ENCODE measurements at places on chromosomes 11 and 22.
A peak's percentile ranks its signal among the peaks of the same experiment; 100 is the strongest.

- no peak for DNase-seq
Observed at GRCh38 chr11:111605681-111606080, 3.4 kb downstream of the SIK2 start.

GRCh38 chr11:46657186-46657585 is 39.8 kb downstream of the ATG13 start:
- DNase-seq = no peak

- DNase-seq = no peak
Observed at GRCh38 chr11:36149538-36150242, 139.5 kb downstream of the COMMD9 start.

DNA sequence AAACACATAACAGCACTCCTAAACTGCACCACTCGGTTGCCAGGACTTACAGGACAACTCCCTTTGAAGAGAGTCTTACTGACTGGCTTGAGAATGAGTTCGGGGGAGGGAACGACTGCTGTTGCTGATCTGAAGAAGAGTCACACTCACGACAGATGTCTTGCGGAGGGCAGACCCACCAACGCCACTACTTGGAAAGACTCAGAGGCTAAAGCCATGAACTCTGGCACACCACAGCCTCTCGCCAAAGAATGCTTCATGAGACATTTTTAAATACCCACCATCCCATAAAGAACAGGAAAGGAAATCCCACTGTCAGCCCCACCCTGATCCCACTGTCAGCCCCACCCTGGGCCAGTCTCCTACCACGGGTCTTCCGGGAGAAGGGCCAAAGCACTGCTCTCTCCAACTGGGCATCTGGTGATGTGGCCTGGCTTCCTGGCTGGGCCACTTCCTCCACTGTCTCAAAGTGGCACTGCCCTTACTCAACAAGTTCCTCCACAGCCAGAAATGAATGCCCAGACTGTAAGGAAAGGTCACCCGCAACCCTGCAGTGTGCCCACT is 73.6 kb downstream of the MICAL3 start:
- DNase-seq = no peak

DNA sequence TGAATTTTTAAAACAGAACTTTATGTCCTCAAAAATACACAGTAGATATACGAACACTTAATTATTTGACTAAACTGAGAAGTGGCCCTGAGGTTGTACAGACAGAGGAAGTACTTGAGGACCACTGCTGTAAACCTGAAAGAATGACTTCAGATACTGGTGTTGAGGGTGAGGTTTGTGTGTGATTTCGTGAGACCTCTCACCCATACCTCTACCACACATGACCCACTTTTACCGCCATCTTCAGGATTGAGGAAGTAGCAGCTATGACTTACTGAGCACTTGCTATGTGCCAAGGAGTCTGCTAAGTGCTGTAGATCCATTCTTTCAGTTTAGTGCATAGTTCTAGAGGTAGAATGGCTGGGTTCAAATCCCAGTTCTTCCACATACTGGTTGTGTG is 21.9 kb downstream of the MMP13 start:
- no peak for DNase-seq

- DNase-seq = no peak
Observed at GRCh38 chr11:72753341-72754148, 1.3 kb upstream of the ARAP1 start.

- DNase-seq = no peak
Observed at GRCh38 chr11:48172818-48173609, 43.6 kb upstream of the OR4B1 start.

- no peak for DNase-seq
Observed at GRCh38 chr11:18849406-18849805, 57.8 kb upstream of the PTPN5 start.

DNA sequence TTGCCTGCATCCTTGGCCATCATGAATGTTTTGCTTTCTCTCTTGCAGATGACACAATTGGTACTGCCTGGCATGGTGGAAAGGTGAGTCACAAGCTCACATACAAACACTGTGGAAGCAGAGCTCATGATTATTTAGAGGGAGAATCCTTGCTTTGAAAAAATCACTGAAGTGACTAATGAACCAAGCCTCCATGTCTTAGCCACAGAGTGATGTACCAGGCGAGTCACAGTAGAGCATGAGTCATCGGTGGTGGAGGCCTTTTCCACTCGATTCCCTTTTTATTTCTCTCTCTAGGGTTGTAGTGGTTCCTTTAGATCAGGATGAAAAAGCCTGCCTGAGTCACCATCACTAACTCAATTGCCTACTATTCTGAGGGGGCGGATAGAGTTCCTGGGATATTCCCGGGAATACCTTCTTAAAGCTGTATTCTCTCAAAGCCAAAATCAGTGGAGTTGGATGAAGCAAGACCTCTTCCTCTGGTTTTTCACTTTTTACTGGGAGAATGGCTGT is 49.6 kb upstream of the ALKBH3 start:
- no peak for DNase-seq

- no peak for DNase-seq
Observed at GRCh38 chr11:10385696-10386095, 69.4 kb upstream of the AMPD3 start.

GRCh38 chr11:74444173-74444826 is 23.0 kb downstream of the KCNE3 start:
- DNase-seq = no peak

GRCh38 chr11:57294225-57295131 is 30.3 kb downstream of the TNKS1BP1 start:
- no peak for DNase-seq

- no peak for DNase-seq
Observed at GRCh38 chr11:47093541-47093940, 83.1 kb downstream of the ARFGAP2 start.

GRCh38 chr11:61510974-61511373 is 2.4 kb downstream of the LRRC10B start:
- DNase-seq = no peak

GRCh38 chr11:47616726-47617416 is 22.7 kb upstream of the C1QTNF4 start:
- DNase-seq = no peak

DNA sequence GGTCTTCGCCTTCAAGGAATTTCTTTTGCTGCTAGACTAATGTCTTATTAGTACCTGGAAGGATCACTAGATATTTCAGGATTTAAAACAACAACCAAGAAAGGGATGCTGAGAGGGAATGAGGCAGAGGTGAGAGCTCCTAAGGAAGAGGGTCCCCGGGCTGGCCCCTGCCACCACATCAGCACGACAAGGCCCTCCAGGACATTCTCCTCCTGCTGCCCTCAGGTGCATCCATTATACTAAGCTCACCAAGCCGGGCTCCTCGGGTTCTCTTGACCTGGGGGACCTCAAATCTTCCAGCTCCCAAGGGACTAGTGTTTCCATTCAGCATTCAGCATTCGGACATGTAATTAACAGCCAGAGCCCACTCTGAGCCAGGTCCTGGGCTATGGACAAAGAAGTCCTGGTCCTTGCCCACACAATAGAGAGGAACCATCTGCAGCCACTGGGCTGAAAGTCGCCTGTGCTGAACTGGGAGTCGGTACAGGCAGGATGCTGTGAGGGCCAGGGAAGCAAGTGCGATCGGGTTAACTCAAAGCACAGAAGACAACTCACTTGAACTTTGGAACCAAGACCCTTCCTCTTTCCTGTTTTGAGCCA is 29.4 kb upstream of the OAF start:
- no peak for DNase-seq

DNA sequence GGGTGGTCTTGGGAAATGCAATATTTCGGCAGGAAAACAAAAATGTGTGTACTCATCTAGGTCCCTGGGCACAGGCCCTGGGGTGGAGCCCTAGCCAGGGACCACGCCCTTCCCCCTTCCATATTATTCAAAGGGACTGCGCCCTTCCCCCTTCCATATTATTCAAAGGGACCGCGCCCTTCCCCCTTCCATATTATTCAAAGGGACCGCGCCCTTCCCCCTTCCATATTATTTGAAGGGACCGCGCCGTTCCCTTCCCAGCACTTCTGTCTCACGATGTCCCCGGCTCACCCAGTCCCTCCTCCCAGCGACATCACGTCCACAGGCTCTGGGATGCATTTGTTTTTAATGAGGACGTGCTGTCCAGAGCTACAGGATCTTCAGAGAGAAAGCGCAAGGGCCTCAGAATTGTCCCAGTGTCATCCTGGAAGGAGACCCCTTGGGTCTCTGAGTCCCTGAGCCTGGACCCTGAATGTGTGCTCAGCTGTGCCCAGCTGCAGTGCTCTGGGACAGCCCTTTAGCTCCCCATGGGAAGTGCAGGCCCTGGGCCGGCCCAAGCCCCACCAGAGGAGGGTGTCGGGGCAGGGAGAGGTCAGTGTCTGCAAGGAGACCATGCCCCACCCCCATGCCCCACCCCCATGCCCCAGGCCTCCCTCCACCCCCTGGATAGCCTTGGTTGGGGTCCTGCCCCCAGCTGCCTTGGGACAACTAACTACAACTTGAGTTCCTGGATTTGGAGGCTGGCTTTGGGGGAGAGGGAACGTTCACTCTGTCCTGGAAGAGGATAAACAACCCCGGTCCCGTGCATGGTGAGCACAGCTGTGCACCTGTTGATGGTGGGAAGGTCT is 810.0 kb downstream of the BRD1 start:
- no peak for DNase-seq

GRCh38 chr11:29628609-29629008 is 388.2 kb downstream of the KCNA4 start:
- DNase-seq = no peak

DNA sequence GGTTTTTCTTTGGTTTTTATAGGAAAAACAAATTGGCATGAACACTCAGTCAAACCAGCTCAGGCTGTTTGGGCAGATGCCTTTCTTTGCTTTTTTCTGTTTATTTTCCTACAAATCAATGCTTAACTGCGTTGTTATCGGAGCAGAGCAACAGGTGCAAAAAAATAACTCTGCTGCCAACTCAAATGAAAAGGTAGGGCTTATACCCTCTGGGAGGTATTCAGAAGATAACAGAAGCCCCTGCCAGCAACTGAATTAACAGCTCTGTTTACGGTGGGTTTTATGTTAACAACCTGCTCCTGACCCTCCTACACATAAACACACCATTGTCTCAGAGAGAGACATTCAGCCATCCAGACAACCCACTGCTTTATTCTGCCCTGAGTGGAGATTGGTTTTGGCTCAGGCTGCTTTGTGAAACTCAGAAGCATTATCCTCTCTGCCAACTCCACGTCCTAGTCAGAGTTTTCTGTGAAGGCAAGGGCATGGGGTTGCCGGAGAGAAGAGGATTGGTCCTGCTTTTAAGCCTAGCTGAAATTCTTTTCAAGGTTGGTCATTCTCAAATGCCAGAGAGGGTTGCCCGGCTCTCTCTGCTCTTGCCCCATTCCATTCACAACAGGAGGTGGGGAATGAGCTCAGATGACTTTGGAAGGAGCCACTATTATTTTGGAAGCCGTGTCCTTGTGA is 11.4 kb downstream of the EHF start:
- DNase-seq = peak; percentile 53

GRCh38 chr11:44269369-44270351 is 40.3 kb downstream of the ALX4 start:
- no peak for DNase-seq

DNA sequence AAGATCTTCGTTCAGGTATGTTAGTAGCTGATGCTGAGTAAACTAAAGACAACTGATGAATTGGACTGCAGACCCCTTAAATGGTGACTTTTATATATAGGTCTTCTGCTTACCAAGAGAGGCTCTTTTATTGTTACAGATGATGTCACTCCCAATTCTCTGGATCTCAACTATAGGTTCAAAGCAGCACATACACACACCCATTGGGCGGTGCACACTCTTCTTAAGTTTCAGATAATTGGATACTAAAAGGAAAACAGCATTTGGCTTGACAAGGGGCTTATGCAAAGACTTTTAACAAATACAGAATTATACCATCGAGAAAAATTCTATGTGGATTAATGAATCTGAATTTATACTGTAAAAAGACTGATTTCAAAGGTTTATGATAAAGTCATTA is at the start of gene PTH:
TSS of gene PTH (minus strand) at position 69 of the 400 bp plus-strand sequence. CDS start 3,142 bp downstream, outside the sequence.
- DNase-seq = no peak
